Cortex of kidney (tissue), 1 donor: ENCODE measurements at places on chromosomes 12 and 14.

- no peak for DNase-seq
Measured at GRCh38 chr14:64193821-64194220, 100.3 kb downstream of the ESR2 start.

DNA sequence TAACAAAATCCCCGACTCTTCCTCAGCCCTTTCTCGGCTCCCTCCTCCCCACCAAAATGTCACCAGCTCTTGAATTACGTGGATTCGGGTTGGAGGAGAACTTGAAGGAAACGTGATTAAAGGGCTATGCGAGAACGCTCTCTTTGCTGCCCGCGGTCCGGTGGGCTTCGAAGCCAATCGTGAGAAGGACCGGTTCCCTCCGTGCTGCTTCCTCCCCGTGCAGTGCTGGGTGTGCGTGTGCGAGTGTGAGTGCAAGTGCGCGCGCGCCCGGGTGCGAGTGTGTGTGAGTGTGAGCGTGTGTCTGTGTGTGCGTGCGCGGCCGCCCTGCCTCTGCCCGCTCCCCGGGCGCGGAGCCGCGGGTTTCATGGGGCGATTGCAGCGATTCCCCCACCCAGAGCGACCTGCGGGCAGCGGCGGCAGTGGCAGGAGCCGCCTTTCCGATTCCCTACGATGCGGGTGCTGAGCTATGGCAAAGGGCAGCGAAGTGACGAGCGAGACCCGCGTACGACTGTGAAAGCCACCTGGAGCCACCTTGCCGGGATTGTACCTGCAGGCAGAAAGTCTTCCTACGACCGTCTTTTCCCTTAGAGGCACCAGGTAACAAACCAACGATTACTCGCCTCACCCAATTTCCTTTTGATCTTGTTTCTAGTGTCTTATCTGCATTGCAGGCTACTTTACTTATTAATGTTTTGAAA is 1.4 kb downstream of the LRFN5 start:
- DNase-seq = no peak

GRCh38 chr14:83520837-83521236 is 1987.2 kb upstream of the SEL1L start:
- no peak for DNase-seq

- no peak for DNase-seq
Measured at GRCh38 chr12:103879878-103880277, 38.8 kb upstream of the NT5DC3 start.

- no peak for DNase-seq
Measured at GRCh38 chr12:102765736-102766135, 151.3 kb downstream of the PAH start.

- DNase-seq = no peak
Measured at GRCh38 chr12:62865937-62866336, 69.0 kb downstream of the PPM1H start.

GRCh38 chr12:6520186-6520585 is 14.1 kb upstream of the GAPDH start:
- DNase-seq = no peak

- no peak for DNase-seq
Measured at GRCh38 chr12:27332407-27332713, 276 bp upstream of the BMAL2 start.

- DNase-seq = no peak
Measured at GRCh38 chr12:74641262-74641661, 103.6 kb downstream of the ATXN7L3B start.

GRCh38 chr14:97120611-97121031 is 323.4 kb downstream of the VRK1 start:
- DNase-seq = no peak

- DNase-seq = no peak
Measured at GRCh38 chr12:13937735-13938134, 43.7 kb downstream of the GRIN2B start.

DNA sequence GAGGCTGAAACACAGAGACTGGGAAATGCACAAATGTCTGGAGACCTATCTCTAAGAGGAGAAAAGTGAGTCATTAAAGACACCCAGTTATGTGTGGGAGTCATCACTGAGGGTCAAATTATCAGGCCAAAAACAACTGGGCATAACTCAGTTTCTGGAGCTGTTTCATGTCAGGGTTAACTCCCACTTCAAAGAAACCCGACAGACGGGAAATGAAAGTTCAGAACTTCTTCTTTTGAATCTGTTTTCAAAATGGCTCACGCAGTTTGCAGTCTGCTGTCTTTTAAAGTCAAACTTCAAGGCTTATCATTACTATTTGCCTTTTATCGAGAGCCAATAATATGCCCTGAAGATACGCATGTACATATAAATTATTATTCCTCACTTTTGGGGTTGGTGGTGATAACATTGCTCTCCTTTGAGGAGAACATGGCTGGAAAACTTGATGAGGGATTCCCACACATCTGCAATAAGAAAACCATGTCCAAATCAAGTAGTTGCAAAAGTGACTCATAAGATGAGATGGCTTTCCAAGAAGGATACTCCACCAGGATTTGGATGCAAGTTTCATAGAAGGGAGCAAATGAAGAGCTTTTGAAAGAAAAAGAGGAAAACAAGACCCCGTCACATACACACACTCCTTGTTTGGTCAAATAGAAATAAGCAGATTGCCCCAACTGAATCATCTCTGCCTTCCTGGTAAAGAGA is 341.4 kb downstream of the ADAMTS20 start:
- DNase-seq = no peak

DNA sequence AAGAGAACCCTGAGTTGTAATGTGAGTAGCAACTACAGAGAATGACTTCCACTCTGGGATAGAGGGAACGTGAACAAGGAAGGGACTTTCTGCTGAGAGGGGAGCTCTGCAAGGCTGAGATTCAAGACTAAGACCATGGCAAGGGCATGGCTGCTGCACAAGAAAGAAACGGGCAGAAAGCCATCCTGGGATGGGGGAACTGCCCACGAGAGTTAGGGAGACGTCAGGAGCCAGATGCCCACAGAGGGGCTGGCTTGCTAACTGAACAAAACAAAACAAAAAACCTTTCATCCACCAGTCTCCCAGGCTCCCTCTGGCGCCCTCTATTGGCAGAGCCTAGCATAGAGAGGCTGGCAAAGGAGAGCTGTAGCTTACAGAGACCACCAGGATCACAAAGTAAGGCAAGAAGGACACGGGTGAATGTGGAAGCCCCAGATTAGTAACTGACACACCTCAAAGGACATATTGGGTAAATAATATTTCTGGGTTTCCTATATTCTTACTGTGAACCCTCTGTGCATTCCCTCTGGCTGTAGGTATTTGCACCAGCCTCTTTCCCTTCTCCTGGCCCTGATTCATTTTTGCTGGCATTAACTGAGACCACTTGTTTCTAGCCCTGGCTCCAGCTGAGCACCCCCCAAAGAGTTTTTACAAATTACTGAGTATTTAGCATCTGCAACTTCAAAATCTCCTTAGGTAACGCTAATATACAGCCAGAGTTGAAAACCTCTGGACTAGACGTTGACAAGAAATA is 338.3 kb downstream of the EMP1 start:
- DNase-seq = no peak

DNA sequence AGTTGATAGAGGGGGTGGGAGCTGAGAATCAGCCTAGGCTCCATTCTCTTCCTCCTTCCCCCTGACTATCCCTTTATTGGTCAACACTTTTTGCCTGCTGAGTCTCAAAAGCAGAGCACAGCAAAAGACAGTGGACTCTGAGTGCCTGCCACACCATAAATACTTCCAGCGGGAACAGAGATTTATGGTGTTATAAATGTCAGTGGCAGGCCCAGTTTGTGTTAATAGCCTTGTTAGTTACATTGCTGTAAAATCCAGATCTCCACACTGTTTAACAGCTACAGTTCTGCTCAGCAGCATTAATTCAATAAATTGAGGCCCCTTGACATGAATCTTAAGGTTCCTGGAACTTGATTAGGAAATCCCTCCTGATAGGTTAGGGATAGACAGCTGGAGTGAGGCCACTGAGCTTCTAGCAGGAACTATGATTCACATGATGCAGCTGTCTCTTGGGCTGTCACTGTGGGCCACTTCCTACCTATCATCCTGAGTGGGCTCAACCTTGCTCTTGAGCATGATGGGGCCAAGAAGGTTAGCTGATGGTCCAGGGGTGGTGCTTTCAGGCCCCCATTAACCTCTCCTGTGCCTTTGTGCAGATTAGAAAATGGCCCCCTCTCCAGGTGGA is 295.2 kb upstream of the SRRM4 start:
- no peak for DNase-seq
